WERI-Rb-1 (cell line): ENCODE measurements at places on chromosomes 16 and 17.

GRCh38 chr17:36856222-36856621 lies 81.1 kb upstream of the LHX1 start:
- DNase-seq: no peak

DNA sequence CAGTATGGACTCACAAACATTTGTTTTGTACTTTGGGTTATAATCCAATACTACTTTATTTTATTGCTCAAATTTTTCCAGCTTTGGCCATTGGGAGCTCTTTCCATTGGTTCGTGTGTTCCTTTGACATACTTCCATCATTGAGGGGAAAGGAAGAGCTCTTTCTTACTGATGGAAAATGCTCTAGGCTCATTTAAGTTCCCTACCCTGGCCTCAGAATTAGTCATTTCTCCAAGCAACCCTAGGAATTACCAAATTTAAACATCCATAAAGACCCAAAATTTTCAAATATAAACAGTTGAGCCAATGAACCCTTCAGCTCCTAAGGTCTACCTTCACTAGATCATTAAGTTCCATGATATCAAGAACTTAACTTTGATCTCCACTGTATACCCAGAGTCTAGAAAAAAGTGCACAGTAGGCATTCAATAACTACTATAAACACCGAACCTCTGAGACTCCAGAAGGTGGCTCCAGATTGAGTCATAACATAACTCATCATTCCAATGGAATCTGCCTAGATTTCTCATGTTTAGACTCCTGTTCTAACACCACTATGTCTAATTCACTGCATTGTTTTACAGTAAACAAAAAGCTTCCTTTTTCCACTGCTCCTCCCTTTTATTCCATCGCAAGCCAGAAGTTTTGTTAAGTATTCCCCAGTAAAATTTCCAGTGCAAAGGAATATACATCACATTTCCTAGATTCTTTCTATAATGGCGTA lies 39.0 kb downstream of the SMURF2 start:
- DNase-seq: no peak

GRCh38 chr16:12995721-12996372 lies 94.4 kb downstream of the SHISA9 start:
- DNase-seq: no peak

DNA sequence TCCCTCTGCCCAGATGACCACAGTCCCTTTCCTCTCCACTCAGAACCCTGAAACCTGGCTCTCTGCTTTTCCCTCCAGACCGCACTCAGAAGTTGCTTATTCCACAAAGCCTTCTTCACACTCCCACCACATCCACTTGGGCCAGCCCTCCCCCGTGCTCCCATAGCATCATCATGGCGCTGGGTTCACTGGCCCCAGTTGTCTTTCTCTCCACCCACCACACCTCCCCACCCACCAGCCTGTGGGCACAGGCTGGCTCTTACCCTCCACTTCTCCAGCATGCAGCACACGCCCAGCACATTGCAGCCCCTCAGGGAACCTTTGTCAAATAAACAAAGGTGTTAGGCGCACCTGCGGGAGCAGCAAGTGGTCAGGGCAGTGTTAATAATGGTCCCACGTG lies 130.0 kb downstream of the KATNIP start:
- DNase-seq: no peak

DNA sequence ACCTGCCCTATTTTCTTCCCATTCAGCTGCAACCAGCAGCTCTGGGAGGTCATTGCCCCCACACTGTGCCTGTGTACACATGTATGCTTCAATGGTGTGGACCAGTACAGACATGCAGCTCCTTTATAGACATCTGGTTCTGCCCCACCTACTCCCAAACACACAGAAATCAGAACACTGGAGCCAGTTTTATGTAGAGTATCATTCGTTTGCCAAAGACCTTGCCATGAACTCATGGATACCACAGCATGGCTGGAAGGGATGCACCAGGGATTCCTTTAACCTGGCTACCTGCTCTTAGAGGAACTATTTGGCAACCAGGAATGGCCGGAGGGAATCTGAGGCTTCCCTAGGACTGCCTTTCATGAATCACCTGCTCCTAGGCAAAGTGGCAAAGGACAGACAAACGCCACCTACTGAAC lies 60.4 kb downstream of the ZFHX3 start:
- no peak for DNase-seq

DNA sequence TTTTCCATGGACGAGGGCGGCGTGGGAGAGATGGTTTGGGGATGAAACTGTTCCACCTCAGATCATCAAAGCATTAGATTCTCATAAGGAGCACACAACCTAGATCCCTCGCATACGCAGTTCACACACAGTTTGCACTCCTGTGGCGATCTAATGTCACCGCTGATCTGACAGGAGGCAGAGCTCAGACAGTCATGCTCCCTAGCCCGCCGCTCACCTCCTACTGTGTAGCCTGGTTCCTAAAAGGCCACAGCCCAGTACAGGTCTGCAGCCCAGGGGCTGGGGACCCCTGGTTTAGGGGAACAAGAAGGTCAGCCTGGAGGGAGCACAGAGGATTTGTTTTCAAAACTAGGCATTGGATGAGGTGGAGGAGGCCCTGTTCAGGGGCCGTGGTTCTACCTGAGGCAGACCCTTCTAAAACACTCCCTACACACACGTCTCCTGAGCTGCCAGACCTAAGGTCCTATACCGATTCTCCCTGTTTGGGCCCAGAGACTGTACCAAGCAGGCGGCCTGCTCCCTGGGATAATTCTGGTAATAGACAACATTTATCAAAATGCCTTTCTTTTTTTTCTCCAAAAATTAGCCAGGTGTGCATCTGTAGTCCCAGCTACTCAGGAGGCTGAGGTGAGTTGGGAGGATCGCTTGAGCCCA lies 38.6 kb downstream of the AXIN2 start:
- DNase-seq: no peak

DNA sequence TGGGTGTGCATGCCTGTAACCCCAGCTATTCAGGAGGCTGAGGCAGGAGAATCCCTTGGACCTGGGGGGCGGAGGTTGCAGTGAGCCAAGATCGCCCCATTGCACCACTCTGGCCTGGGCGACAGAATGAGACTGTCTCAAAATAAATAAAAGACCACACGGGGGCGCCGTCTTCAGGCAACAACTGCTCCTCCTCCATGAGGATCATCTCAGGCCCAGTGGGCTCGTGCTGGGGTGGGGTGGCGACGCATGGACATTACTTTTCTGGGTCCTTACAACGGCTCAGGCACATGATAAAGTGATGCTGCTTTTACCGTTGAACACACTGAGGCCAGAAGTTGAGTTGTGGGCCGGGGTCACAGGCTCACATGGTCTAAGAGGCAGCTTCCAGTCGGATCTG lies 56.2 kb downstream of the PRMT7 start:
- DNase-seq: peak; percentile 74

- DNase-seq: no peak
Measured at GRCh38 chr16:49275050-49275730, 6.4 kb downstream of the CBLN1 start.

DNA sequence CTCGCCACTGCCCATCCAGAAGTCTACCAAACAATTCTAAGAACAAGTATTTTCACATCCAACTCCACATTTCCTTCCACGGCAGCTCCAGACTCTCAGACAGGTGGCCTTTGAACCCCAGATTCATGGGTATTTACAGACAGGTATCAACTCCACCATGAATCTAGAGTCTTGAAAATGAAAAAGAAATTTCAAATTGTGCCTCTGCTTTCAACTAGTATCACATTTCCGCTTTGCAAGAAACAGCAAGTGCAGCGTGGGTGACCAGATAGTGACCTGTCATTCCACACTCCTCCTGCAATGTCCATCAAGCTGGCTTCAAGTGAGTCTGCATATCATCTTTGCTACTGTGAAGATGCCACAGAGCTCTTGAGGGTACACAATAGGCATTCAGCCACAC lies 232.4 kb upstream of the RPL38 start:
- no peak for DNase-seq

DNA sequence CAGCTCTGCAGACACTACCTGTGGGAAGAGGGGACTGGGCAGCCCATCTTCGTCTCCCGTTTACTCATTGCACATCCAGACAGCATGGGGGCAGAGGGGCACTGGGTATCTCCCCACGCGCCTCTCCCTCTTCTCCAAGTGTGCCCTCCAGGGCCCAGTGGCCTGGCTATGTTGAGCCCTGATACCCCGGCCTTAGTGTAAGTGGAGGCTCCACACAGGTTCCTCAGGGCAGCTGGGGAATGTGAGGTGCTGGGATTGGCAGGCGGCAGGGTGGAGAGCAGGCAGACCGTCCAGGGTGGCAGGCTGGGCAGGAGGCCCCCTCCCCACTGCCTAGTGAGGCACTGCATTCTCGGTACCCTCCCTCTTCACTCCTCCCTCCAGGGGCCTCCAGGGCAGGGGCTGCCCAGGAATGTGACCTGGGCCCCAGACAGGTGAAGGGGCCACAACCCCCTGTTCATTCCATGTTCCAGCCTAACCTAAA lies 13.2 kb upstream of the NAGLU start:
- DNase-seq: no peak

GRCh38 chr17:14323522-14323981 lies 22.7 kb downstream of the HS3ST3B1 start:
- peak; percentile 39 for DNase-seq

- DNase-seq: no peak
Measured at GRCh38 chr16:70378869-70379493, 32.3 kb downstream of the DDX19A start.

GRCh38 chr17:41462705-41463104 lies 4.5 kb downstream of the KRT32 start:
- no peak for DNase-seq

DNA sequence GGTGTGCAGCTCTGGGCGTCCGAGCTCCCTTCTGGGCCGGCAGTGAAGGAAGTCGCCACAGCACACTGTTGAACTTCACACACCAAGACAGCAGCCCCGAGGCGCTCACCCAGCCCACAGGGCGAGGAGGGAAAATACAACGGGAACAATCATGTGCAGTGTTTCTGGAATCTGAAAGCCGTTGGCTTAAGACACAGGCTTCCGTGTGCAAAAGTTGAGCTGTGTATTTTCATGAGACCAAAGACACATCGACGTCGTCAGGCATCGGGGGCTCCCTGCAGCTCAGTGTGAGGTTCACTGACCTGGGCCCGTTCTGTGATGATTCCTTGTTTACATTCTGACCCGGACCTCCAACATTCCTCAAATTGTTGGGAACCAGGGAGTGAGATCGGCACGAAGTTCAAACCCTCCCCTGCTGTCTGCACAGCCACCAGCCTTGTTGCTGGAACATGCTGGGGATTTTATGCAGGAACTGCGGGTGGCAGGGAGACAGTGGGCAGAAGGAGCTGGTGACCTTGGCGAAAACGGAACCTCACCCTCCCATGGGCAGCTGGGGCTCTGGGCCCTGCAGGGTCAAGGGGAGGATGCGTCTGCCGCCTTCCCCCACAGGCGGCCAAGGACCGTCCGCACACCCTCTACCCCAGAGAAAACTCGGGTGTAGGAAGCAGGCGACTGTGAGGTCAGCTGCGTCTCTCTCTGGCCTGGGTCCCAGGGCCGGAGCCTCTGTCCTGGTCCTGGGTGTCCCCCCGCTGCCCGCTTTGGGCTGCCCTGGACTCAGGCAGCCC lies 72.2 kb downstream of the METRNL start:
- no peak for DNase-seq

GRCh38 chr17:80009391-80010282 lies 26.0 kb downstream of the TBC1D16 start:
- no peak for DNase-seq

GRCh38 chr17:44334727-44335126 lies 10.1 kb upstream of the SLC25A39 start:
- DNase-seq: no peak

GRCh38 chr17:81933178-81933699 lies 3.9 kb downstream of the PYCR1 start:
- no peak for DNase-seq

- DNase-seq: no peak
Measured at GRCh38 chr17:67546578-67547527, 169.8 kb downstream of the PITPNC1 start.

DNA sequence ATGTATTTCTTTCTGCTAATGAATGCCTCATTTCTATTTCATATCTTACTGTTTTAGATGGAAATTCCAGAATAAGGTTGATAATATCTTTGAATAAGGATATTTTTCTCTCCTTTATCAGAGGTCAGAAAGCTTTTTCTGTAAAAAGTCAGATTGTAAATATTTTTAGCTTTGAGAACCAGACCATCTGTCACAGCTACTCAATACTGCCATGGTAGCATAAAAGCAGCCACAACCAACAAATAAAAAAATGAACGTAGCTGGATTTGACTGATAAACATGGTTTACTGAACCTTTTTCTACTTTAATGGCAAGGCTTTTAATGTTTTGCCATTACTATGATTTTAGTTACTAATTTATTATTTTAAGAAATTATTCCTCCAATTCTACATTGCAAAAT lies 217.4 kb upstream of the COX10 start:
- DNase-seq: no peak

DNA sequence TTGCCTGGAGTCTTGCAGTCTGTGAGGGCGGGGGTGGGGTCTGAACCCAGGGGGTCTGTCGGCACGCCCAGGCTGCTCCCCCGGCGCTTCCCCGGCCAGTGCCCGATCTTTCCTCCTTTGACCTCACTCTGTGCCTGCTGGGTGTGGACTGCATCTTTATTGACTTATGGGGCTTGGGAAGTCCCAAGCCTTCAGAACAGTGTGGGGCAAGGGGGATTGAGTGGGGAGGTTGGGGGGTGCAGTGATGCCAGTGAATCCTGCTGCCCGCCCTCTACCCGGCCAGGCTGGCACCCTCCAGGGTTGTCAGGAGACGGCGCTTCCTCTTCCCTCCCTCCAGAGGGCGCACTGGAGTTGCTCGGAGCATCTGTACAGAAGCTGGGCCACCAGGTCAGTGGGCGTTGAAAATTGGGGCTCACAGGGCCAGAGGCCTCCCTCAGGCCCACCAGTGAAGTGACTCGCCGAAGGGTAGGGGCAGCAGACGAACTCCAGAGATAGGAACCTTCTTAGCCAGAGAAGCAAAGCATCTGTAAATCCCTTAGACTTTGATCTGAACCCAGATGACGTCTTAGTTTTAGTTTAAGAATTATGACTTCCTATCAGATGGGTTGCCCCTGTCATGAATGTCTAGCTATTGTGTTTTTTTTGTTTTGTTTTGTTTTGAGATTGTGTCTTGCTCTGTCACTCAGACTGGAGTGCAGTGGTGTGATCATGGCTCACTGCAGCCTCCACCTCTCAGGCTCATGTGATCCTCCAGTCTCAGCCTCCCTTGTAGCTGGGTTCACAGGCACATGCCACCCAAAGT lies 184.8 kb upstream of the CIBAR2 start:
- peak; percentile 40 for DNase-seq

DNA sequence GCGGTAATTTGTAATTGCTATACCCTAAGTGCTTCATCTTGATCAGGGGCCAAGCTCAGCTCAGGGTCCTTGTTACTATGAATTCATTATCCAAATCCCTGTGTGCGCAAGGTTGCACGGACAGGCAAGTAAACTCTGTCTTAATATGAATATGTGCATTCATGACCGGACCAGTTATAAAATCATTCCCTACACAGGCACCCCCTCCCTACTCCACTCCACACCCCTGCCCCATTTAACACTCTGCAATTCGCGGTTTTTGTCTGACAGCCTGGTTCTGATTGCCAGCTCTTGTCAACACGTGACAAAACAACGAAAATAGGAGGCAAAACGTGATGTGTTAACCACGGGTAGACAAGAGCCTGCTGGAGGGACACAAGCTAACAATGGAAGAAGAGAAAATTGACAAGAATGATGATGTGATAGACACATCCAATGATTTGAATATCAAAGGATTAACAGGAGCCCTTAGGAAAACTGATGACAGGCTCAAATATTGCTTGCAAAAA lies 76.5 kb downstream of the CACNG3 start:
- no peak for DNase-seq
